ENCODE measurements at places on chromosomes 2 and 18.

- H3K27me3 ChIP-seq, result no peaks in the 10 kb centered on the region
- DNase-seq, result no peak
- H3K4me1 ChIP-seq, result no peaks in the 10 kb centered on the region
Measured at GRCh38 chr2:66271777-66272176, 163.1 kb upstream of the MEIS1 start.

GRCh38 chr2:70668911-70669310 is 99.1 kb downstream of the ADD2 start:
- H3K27me3 ChIP-seq, result no peaks in the 10 kb centered on the region
- H3K4me1 ChIP-seq, result no peaks in the 10 kb centered on the region
- H3K4me3 ChIP-seq, result no peak overlapping the region
- no peak overlapping the region for H3K27ac ChIP-seq
- DNase-seq, result no peak
- H3K36me3 ChIP-seq, result no peaks in the 10 kb centered on the region

DNA sequence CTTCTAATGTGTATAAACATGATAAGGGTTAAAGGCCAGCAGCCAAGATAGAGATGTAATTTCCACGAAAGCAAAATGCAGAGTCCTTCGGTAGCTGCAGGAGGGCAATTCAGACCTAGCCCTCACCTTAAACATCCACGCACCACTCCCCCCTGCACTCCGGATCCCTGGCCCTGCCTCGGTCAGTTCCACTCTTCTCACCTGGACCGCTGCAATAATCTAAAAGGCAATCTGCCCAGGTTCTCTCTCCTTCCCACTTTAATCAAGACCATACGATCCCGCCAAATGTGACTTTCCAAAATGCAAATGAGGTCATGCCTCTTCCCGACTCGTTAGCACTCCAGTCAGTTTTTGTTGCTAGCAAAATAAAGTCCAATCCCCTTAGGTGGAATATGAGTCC is 485.2 kb downstream of the EIPR1 start:
- H3K27me3 ChIP-seq, result no peaks in the 10 kb centered on the region
- no peak overlapping the region for H3K4me3 ChIP-seq
- H3K36me3 ChIP-seq, result no peaks in the 10 kb centered on the region
- H3K27ac ChIP-seq, result no peak overlapping the region

DNA sequence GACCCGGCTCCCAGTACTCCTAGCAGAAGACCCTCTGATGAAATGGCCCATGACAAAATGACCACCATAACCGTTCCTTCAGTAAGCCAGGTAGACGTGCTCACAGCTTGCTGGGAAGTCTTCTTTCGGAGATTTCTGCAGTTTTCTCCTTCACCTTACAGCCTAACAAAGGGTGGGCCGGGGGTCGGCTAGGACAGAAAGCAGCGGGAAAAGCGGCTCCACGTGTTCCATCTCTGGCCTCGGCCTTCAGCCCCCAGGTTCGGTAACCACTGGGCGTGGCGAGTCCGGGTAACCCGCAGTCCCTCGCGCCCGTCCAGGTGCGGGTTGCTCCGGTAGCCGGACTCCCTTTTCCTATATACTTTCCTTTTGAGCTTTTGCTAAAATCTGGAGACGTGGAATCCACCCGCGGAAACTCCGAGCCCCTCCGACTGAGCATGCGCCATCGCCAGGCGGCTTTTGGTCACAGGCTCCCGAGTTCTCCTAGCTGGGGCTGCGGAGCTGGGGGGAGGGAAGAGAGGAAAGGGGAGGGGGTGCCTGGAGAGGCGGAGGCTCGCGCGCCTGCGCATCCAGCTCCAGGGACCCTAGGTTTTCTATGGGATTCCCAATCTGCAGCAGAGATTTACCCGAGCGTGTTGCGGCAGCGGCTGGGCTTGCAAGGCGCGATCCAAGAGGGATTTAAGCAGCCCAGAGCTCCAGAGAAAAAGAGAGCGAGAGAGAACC is at the start of gene VSNL1:
TSS of gene VSNL1 (plus strand) at position 604 of the 720 bp plus-strand sequence. CDS start 51,379 bp downstream, outside the sequence.
- H3K27me3 ChIP-seq, result peaks cover 11% of the 10 kb centered on the region
- no peaks in the 10 kb centered on the region for H3K36me3 ChIP-seq
- H3K27ac ChIP-seq, result no peak within 1 kb of the TSS
- no peaks in the 10 kb centered on the region for H3K4me1 ChIP-seq
- no peak for DNase-seq
- H3K4me3 ChIP-seq, result peak within 1 kb of the TSS; percentile 14

DNA sequence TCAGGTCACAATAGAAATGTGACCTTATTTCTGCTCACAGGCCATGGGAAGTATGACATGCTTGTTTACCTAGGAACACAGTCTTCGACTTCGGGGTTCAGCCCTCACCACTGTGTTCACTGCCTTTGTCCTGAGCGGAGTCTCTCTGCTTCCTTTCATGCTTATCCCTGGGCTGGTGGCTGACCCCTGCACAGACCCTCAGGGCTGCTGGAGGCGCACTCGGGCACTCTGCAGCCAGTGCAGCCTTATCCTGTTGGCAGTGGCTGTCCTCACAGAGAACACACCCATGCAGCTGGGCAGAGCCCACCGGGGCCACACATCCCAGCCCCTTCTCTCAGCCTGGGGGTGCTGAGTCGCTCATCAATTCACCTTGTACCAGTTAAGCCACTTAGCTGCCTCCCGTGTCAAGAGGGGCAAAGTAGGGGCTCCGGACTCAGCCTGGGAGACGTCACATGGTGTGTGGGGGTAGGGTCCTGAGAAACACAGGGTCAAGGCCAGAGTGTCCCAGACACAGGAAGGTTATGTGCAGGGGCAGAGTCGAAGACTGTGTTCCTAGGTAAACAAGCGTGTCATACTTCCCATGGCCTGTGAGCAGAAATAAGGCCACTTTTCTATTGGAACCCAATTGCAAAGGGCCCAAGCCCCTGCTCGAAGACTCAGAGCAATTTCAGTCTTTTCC is 107.5 kb downstream of the FAM210A start:
- no peak overlapping the region for H3K4me3 ChIP-seq
- H3K36me3 ChIP-seq, result no peaks in the 10 kb centered on the region
- H3K4me1 ChIP-seq, result peaks cover 32% of the 10 kb centered on the region
- no peaks in the 10 kb centered on the region for H3K27me3 ChIP-seq
- no peak for DNase-seq

DNA sequence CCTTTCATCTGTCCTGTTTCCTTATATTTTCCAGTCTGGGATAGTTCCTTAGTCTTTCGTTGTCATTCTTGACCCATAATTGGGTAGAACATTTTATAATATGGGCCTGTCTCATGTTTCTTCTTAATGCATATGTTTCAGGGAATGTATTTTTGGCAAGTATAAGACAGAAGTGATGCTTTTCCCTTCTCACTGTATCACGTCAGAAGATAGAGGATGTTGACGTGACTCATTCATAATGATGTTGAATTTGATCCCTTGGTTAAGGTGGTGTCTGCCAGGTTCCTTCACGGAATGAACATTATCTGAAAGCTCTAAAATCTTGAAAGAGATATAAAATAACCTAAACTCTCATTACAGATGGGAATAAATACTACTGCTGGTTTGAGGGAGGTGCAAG is 18.8 kb downstream of the CDH7 start:
- H3K4me1 ChIP-seq, result no peaks in the 10 kb centered on the region
- H3K27ac ChIP-seq, result no peak overlapping the region
- H3K36me3 ChIP-seq, result no peaks in the 10 kb centered on the region
- no peak overlapping the region for H3K4me3 ChIP-seq

DNA sequence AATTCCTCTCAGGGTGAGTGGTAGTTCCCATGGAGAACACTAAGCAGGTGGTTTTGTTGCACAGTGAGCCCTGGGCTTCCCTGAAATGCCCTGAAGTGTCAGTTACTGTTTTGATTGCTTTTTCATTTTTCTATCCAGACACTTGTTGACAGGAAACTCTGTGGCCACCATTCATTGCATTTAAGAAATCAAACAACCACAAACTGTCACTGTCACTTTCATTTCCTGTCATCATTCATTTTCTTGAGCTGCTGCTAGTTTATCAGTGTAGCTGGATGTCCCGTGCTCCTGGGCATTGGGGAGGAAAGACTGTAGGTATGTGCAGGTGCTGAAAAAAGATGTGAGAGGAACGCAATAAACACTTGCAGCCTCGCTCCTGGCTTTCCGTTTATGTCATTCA is 891.6 kb upstream of the ZEB2 start:
- no peaks in the 10 kb centered on the region for H3K36me3 ChIP-seq
- no peak overlapping the region for H3K4me3 ChIP-seq
- H3K27me3 ChIP-seq, result no peaks in the 10 kb centered on the region
- peak; percentile 68 for DNase-seq

DNA sequence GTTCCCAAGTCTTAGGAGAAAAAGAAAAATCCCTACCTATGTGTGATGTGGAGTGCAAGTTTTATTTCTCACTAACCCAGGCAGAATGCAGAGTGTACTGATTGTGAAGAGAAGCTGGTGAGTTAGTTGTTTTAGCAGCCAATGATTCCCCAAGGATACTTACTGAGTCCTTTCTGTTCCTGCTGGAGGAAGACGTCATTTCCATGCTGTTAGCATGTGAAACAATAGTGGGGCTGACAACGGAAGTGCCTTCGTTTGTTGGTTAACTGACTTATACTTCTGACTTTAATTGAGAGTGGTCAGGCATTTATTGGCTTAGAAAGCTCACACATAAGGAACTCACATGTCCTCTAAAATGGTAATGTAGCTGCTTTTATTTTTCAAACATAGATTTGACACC is 180.6 kb downstream of the MC4R start:
- no peak for DNase-seq

DNA sequence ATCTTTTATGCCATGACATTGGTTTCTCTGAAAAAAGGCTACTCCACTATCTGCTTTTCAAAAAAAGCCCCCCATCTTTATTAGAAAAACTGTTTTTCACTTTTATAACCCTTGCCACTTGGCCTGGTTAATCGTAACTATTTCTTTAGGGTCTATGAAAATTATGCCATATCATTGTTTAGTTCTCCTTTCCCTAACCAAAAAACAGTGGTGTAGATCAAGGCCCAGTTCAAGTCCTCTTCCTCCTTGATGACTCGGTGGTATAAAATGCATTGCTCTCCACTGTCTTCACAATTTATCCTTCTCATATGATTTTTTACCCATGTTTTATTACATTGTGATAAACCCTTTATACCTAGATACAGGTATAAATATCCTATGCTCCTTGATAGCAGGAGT is 205.5 kb downstream of the ZNF521 start:
- DNase-seq, result no peak
- H3K27ac ChIP-seq, result no peak overlapping the region
- no peak overlapping the region for H3K4me3 ChIP-seq
- H3K27me3 ChIP-seq, result no peaks in the 10 kb centered on the region

DNA sequence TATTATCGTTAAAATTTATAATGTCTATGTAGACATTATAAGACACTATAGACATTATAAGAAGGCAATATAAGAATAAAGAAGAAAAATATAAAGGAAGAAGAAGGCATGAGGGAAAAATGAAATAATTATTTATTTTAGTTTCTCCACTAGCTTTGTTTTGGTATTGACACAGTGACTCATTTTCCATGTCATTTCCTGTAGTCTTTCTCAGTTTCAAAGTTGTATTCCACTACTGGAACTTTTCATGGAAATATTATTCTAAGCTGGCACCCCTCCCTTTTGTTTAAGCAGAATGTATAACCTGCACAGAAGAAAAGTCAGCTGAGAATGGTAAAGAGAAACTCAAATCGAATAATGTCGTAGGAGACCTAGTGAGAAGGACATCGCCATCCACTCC is 234.2 kb upstream of the NETO1 start:
- no peaks in the 10 kb centered on the region for H3K4me1 ChIP-seq
- no peaks in the 10 kb centered on the region for H3K36me3 ChIP-seq
- DNase-seq, result no peak
- H3K27me3 ChIP-seq, result no peaks in the 10 kb centered on the region
- no peak overlapping the region for H3K27ac ChIP-seq

DNA sequence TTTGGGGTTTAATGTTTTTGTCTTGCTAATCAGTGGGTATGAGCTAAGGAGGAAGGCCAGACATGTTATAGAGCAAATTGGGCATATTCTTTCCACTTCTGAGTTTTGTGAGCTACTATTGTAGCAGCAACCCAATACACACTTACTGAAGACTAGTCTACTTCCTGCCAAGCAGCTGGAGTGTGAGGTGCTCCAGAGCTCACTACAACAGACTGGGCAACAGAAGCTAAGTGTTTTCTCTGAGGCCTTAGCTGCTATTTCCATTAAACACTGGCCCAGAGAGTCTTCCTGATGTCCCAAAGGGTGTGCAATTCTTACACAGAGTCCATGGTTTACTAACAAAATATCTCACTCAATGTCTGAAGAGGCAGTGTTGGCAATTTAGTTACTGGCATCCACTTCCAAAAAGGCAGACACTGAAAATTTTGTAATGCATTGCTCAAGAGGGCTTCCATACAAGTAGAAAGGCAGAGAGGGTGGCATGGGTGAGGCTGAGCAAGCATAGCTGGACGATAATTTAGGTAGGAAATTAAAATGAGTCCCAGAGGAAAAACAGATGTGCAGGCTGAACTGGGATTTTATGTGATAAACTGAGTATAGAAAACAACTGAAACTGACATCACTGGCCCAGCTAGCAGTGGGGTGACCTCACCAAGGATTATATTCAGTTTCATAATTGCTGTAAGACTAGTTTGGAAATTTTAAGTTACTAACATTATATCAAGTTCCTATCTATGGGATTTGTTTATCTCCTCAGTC is 68.6 kb downstream of the ZC3H6 start:
- no peaks in the 10 kb centered on the region for H3K27me3 ChIP-seq
- DNase-seq, result no peak
- H3K4me1 ChIP-seq, result peaks cover 6% of the 10 kb centered on the region
- H3K36me3 ChIP-seq, result no peaks in the 10 kb centered on the region

DNA sequence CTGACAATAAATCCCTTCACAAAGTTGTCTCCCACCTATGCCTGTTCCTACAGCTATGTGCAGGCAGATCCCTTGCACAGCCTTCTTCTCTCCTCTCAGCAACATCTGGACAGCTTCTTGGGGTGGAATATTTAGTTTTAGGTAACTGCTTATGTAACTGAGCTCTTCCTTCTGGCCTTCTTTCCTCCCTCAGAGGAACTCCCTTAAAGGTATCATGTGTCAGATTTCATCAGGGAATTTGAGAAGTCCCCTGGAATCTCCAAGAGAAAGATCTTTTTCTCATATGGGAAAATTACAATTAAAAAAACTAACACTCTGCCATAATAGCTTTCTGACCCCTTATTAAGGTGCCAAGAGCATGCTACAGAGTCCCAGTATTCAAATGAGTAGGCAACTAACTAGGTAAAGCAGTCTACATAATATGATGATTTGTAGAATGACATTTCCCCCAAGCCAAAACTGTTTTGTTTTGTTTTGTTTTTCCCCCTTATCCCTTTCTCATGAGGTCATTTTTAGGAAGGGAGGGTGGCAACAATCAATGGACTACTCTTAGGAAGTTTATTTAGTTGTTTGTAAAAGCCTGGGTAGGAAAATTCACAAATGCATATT is 2.4 kb downstream of the TMEM200C start:
- DNase-seq, result no peak
- H3K27ac ChIP-seq, result no peak overlapping the region
- no peak overlapping the region for H3K4me3 ChIP-seq
- peaks cover 14% of the 10 kb centered on the region for H3K27me3 ChIP-seq
- H3K36me3 ChIP-seq, result no peaks in the 10 kb centered on the region
- no peaks in the 10 kb centered on the region for H3K4me1 ChIP-seq

- H3K27ac ChIP-seq, result no peak overlapping the region
- DNase-seq, result no peak
- no peaks in the 10 kb centered on the region for H3K27me3 ChIP-seq
- peaks cover 4% of the 10 kb centered on the region for H3K4me1 ChIP-seq
- no peaks in the 10 kb centered on the region for H3K36me3 ChIP-seq
Measured at GRCh38 chr2:196502386-196502785, 137.1 kb upstream of the CCDC150 start.

Measured in GM12878 (cell line).